ENCODE measurements at places on chromosomes 7 and 10. TPM values are rescaled to one million over a fixed set of nuclear protein-coding genes. Genes with fewer than 3 reads are reported as not detected.

Gene ZNF862
- total RNA-seq: 30.5 TPM

Gene CAMK2B
- total RNA-seq: 0.27 TPM

Gene SLC25A40
- total RNA-seq: 42.1 TPM

Gene CNOT4
- total RNA-seq: 27.3 TPM

Gene ZNF727
- total RNA-seq: not detected

Gene CRPPA
- total RNA-seq: 1.1 TPM

Gene CREM
- total RNA-seq: 77.9 TPM

Gene CYP3A7
- total RNA-seq: not detected

Gene ADRB1
- 0.12 TPM for total RNA-seq

Gene AKR1C8
- total RNA-seq: 1.4 TPM

Gene ANKRD2
- not detected for total RNA-seq

Gene EGFR
- not detected for total RNA-seq

All from T-helper 1 cell treated with Interleukin-12 subunit alpha and Interleukin-12 subunit beta and Interleukin-4 antibody, amounts not matched to agents 30 ng/mL and 1 ng/mL, for 36 hours (primary cell).